Body of pancreas (tissue), 4 donors: ENCODE measurements at places on chromosomes 2 and 18.
A peak's percentile ranks its signal among the peaks of the same experiment; 100 is the strongest.

DNA sequence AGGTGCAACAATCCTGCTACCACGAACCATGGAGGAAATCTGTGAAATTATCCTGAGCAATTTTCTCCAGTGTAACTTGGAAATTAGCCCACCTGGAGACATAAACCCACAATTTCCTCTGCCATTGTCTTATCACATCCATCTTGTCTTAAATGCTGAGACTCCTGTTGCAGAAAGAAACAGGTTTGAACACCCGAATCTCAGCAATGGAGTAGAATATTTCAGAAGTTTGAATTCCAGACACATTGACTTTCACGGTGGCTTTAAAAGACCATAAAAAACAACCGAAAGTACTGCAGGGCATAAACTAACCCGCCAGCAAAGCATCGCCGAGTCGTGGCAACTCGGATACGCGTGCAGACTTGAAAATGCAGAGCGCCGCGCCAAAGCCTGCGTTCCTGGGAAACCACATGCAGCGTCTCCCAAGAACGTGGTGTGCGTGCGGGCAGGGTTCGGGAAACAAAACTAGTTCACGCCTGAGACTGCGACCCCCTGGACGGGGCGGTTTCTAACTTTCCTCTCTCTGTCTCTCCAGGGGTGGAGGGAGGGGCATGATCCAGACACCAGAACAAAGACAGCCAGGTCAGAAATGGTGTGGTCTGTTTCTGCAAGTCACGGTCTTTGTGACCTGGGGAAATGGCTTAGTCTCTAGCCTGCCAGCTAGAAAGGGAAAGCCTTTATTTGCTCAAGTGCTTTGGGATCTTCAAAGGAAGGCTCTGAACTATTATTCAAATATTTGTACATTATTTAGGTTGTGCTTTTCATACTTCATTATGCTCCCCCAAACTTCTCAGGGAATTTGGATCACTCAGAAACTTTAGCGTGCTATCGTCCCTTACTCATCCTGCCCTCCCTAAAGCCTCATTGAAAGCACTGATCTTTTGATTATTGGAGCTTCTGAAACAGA lies 26.9 kb upstream of the KCTD1 start:
- H3K4me1 ChIP-seq: peaks cover 13% of the 10 kb centered on the region
- no peaks in the 10 kb centered on the region for H3K36me3 ChIP-seq
- H3K27me3 ChIP-seq: no peaks in the 10 kb centered on the region
- DNase-seq: peak; percentile 31

GRCh38 chr18:2617401-2617998 lies 38.0 kb upstream of the SMCHD1 start:
- H3K27ac ChIP-seq: no peak overlapping the region
- no peak for DNase-seq
- H3K4me3 ChIP-seq: no peak overlapping the region
- H3K27me3 ChIP-seq: no peaks in the 10 kb centered on the region

DNA sequence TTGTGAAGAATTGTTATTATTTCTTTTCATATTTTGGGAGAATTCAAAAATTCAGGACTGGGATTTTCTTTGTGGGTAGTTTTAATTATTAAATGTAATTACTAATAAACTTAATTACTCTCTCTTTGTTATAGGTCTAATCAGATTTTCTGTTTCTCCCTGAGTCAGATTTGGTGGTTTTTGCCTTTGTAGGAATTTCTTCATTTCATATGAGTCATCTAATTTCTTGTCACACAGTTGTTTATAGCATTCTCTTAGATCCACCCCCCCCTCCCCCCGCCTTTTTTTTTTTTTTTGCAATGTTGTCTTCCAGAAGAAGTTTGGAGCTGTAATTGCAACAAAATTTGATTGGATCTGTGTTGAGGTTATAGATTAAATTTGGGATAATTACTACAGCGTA lies 26.0 kb upstream of the GALR1 start:
- no peak overlapping the region for H3K27ac ChIP-seq
- no peak overlapping the region for H3K4me3 ChIP-seq
- no peak for DNase-seq
- no peaks in the 10 kb centered on the region for H3K27me3 ChIP-seq
- no peaks in the 10 kb centered on the region for H3K4me1 ChIP-seq
- H3K36me3 ChIP-seq: no peaks in the 10 kb centered on the region

- no peak overlapping the region for H3K4me3 ChIP-seq
- no peaks in the 10 kb centered on the region for H3K27me3 ChIP-seq
- DNase-seq: no peak
- H3K27ac ChIP-seq: no peak overlapping the region
- peaks cover 43% of the 10 kb centered on the region for H3K4me1 ChIP-seq
Measured at GRCh38 chr2:164717000-164717803, 95.9 kb upstream of the GRB14 start.

DNA sequence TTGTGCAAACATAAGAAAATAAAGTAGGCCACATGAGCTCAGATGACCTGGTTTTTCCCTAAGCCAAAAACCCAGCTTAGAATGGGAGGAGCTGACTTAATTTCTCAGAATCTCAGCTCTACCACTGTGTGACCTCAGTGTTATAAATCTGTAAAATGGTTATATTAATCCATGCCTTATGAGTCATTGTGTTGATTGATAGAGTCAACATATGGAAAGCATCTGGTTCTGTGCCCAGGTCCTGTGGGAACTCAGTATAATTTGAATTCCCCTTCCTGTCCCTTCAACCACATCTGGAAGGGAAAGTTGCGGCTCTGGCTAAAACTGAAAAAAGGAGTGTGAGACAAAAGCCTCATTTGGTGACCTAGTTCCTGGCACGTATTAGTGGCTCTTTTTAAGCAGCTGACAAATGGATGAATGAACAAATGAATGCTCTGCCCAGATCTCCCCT lies 25.7 kb downstream of the TMEM177 start:
- no peak overlapping the region for H3K4me3 ChIP-seq
- no peak overlapping the region for H3K27ac ChIP-seq
- no peak for DNase-seq
- H3K27me3 ChIP-seq: no peaks in the 10 kb centered on the region
- H3K4me1 ChIP-seq: peaks cover 4% of the 10 kb centered on the region
- no peaks in the 10 kb centered on the region for H3K36me3 ChIP-seq

- H3K27ac ChIP-seq: no peak overlapping the region
- no peak for DNase-seq
- H3K4me1 ChIP-seq: no peaks in the 10 kb centered on the region
- no peak overlapping the region for H3K4me3 ChIP-seq
Measured at GRCh38 chr2:205590759-205591158, 91.5 kb upstream of the NRP2 start.

GRCh38 chr18:9695605-9696004 lies 12.5 kb upstream of the RAB31 start:
- no peaks in the 10 kb centered on the region for H3K36me3 ChIP-seq
- DNase-seq: no peak
- H3K4me1 ChIP-seq: no peaks in the 10 kb centered on the region
- H3K4me3 ChIP-seq: no peak overlapping the region
- H3K27me3 ChIP-seq: no peaks in the 10 kb centered on the region
- H3K27ac ChIP-seq: no peak overlapping the region

GRCh38 chr2:221176667-221177066 lies 395.4 kb downstream of the EPHA4 start:
- H3K27ac ChIP-seq: no peak overlapping the region
- no peak for DNase-seq
- no peaks in the 10 kb centered on the region for H3K4me1 ChIP-seq
- no peaks in the 10 kb centered on the region for H3K27me3 ChIP-seq
- H3K4me3 ChIP-seq: no peak overlapping the region

GRCh38 chr2:108958002-108958401 lies 31.0 kb downstream of the EDAR start:
- no peaks in the 10 kb centered on the region for H3K36me3 ChIP-seq
- no peaks in the 10 kb centered on the region for H3K27me3 ChIP-seq
- no peak overlapping the region for H3K27ac ChIP-seq
- no peak overlapping the region for H3K4me3 ChIP-seq
- peaks cover 14% of the 10 kb centered on the region for H3K4me1 ChIP-seq

DNA sequence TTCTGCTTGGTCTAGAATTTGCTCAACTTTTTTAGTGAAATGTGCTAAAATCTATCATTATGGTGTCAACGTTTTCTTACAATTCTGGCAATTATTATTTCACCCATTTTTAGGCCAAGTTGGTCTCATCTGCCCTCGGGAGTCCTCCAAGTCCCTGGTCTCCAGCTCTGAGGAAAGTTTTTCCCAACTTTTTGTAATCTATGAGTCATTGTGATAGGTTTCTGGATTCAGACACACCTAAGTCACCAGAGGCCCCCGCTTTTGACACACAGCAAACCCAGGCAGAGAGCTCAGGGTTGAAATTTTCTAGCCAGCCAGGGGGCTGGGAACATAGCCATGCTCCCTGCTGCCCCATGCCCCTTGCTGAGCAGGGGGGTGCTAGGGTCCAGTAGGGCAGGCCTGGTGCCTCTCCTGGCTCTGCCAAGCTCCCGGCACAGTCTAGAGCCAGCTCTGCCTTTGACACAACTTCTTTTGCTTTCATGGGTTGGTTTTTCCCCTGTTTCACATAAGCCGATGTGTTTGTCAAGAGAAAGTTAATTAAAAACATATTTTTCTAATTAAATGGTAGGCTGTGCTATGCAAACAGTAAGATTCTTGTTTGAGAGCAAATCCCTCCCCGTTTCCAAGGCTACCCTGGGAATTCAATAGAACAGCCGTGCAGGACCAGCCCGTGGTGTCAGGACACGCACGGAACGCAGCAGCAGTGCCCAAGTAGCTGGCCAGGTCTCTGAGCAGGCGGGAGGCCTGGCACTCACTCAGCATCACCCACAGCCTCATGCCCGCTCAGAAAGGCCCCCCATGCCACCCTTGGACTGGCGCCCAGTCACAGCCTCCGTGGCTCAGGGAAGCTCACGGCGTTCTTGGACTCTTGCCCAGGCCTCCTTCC lies 25.5 kb upstream of the SNED1 start:
- peak; percentile 83 for DNase-seq
- no peaks in the 10 kb centered on the region for H3K36me3 ChIP-seq
- H3K4me3 ChIP-seq: no peak overlapping the region
- H3K27ac ChIP-seq: peak overlapping the region; percentile 63
- H3K27me3 ChIP-seq: no peaks in the 10 kb centered on the region

- DNase-seq: no peak
- H3K36me3 ChIP-seq: no peaks in the 10 kb centered on the region
- H3K27ac ChIP-seq: peak overlapping the region; percentile 28
- no peak overlapping the region for H3K4me3 ChIP-seq
- peaks cover 9% of the 10 kb centered on the region for H3K4me1 ChIP-seq
Measured at GRCh38 chr2:44233450-44234128, 41.7 kb upstream of the SLC3A1 start.

DNA sequence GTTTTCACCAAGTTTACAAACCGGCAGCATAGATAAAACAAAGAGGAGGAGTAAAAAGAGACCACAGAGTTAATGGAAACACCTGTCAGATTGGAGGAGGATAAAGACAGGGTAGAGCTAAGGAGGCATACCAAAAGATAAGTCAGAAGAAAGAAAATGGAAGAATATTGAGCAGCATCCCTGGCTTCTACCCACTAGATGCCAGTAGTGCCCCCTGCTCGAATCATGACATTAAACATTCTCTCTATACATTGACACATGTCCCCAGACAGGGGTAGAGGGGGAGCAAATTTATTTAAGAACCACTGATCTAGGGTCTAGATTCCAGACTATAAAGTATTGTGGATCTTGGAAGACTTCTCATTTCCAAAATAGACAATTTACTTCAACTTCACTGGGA lies 159.8 kb upstream of the ETAA1 start:
- H3K36me3 ChIP-seq: no peaks in the 10 kb centered on the region
- no peak overlapping the region for H3K27ac ChIP-seq
- no peak overlapping the region for H3K4me3 ChIP-seq

GRCh38 chr2:168825126-168825525 lies 22.7 kb downstream of the NOSTRIN start:
- no peak overlapping the region for H3K27ac ChIP-seq
- DNase-seq: no peak

GRCh38 chr18:6776188-6776587 lies 46.7 kb downstream of the ARHGAP28 start:
- H3K4me3 ChIP-seq: no peak overlapping the region
- peaks cover 3% of the 10 kb centered on the region for H3K4me1 ChIP-seq
- H3K27ac ChIP-seq: no peak overlapping the region
- no peaks in the 10 kb centered on the region for H3K36me3 ChIP-seq
- no peak for DNase-seq
- no peaks in the 10 kb centered on the region for H3K27me3 ChIP-seq

DNA sequence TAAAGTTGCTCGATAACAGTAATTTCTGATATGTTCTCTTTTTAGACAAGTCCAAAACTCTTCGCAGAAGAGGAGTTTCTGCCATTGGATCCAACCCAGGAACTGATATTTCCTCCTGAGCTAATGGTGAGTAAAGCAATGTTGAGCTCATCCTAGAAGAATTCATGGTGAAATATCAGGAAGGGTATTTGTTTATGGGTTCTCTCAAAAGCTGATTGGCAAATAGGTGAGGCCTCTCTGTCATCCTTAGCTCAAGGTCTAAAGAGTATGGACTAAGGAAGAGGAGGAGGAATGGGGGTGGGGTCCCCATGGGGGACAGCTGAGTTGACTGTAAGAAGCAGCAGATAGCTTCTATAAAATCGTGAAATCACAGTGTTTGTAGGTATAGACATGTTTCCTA lies 18.2 kb downstream of the AOX1 start:
- no peak for DNase-seq
- H3K36me3 ChIP-seq: peaks cover 6% of the 10 kb centered on the region
- H3K27ac ChIP-seq: no peak overlapping the region
- no peaks in the 10 kb centered on the region for H3K27me3 ChIP-seq
- H3K4me3 ChIP-seq: no peak overlapping the region

DNA sequence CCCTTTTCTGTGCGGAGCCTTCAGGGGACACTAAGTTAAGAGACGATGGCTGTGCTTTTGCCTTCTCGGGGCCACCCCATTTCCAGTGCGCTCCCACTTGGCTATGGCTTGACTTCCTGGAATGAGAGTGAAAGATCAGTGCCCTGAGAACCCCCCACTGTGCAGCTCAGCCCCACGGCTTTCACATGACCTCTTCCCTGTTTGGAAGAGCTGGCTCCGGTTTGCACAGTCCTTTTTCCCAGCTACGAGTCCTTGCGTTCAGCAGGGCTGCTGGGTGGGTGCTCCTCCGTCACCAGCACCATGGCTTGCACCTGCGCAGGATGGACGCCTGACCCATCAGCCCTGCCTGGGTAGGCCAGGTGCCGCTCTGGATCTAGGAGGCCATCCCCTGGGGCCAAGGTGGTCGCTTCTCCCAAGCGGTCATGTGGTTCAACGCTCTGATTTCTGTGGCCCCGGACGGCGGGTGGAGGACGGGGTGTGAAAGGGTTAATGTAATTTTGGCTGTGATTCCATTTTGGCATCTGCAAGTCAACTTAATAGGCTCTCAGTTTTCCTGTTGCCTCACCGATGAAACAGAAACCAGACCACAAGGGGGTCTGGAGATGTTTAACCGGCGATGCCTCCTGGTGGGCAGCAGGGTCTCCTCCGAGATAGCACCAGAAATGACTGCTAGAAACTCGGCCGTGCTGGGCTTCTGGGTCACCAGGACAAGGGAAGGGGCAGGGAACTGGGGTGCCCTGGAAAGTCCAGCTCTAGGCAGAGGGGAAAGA lies 113.1 kb upstream of the HAAO start:
- H3K36me3 ChIP-seq: no peaks in the 10 kb centered on the region
- no peak overlapping the region for H3K27ac ChIP-seq
- H3K4me3 ChIP-seq: no peak overlapping the region
- DNase-seq: no peak
- H3K4me1 ChIP-seq: peaks cover 27% of the 10 kb centered on the region
- H3K27me3 ChIP-seq: peaks cover 9% of the 10 kb centered on the region
